ENCODE measurements at places on chromosomes 1 and 21.

GRCh38 chr21:45021428-45022347 lies 52.7 kb upstream of the ADARB1 start:
- DNase-seq = no peak

DNA sequence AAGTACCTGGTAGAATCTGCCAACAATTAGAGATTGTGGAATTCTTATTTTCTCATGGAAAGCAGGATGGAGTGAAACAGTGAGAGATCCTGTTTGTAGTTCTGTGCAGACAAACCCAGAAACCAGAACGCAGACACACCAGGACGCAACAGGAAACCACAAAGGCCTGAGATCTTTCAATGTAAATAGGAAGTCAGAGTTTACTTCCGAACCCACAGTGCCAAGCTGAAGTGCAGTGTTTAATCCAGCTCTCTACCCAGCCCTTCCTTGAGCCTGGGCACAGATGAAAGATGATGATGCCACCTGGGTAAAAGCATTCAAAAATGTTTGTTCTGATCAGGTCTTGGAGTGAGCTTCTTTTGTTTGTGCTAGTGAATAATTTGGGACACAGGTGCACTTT lies 244.2 kb upstream of the HOOK1 start:
- peak; percentile 49 for DNase-seq

GRCh38 chr21:45927032-45927431 lies 54.5 kb upstream of the COL6A1 start:
- no peak for DNase-seq

DNA sequence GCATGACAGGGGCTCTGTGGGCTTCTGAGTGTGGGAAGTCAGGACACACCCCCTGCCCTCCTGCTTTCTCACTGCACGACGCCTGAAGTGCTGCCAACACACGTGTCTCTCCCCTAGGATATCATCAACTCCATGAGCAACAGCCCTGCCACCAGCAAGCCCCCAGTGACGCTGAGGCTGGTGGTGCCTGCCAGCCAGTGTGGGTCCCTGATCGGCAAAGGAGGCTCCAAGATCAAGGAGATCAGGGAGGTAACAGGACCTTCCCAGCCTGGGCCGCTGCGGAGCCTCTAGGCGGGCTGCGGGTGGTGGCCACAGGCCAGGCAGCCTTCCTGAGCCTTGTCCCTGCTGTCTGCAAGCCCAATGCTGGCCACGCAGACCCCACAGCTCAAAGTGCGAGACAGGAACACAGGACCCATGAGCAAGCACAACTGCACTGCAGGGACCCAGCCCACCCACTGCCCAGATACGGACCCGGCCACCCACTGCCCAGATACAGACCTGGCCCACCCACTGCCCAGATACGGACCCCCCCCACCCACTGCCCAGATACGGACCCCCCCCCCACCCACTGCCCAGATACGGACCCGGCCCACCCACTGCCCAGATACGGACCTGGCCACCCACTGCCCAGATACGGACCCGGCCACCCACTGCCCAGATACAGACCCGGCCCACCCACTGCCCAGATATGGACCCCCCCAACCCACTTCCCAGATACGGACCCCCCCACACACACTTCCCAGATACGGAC lies 72.2 kb upstream of the COL6A1 start:
- DNase-seq = no peak

GRCh38 chr1:117760485-117760884 lies 154.6 kb downstream of the TENT5C start:
- DNase-seq = no peak

GRCh38 chr1:153945131-153945794 lies 1.3 kb downstream of the DENND4B start:
- no peak for DNase-seq

DNA sequence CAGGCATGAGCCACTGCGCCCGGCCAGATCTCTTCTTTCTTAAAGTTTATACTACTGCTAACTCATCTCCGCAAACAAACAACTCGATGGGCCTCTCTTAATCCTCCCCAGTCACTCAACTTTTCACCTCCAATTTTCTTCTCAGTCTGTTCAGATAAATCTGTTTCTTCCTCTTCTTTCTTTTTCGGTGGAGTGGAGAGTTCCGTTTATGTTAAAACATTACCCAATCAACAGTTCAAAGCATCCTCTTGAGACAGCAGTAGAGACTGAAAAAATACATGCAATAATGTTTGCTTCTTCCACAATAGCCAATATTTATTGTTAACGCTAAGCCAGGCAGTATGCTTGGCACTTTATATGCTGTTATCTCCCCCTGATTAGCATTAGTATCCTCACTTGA lies 1.4 kb upstream of the ANKRD13C start:
- no peak for DNase-seq

- no peak for DNase-seq
Measured at GRCh38 chr1:8679929-8680663, 137.3 kb downstream of the RERE start.

GRCh38 chr1:200808846-200809245 lies 63.9 kb upstream of the GPR25 start:
- no peak for DNase-seq

DNA sequence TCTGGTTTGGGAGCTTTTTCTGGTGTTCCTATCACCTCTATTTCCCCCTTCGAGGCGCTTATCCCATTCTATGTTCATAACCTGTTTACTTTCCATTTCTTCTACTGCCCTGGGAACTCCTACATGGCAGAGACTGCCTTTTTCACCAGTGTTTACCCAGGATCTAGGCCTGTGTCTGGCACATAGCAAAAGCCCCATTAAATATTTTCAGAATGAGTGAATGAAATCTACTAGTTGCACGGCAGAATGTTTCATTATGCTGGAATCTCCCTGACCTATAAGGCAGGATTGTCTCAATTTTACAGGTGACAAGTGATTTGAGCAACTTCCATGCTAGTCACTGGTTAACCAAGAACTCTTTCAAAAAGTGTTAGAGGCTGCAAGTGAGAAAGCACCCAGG lies 70.1 kb downstream of the PGM1 start:
- no peak for DNase-seq
